GM12878 (cell line): ENCODE measurements at places on chromosomes 5 and 9. TPM values are rescaled to one million over a fixed set of nuclear protein-coding genes. Genes with fewer than 3 reads are reported as not detected.

- no peaks in the 10 kb centered on the region for H3K27me3 ChIP-seq
- peaks cover 13% of the 10 kb centered on the region for H3K36me3 ChIP-seq
These were observed 29.3 kb downstream of the PRRC2B start for GRCh38 chr9:131423171-131423581.

DNA sequence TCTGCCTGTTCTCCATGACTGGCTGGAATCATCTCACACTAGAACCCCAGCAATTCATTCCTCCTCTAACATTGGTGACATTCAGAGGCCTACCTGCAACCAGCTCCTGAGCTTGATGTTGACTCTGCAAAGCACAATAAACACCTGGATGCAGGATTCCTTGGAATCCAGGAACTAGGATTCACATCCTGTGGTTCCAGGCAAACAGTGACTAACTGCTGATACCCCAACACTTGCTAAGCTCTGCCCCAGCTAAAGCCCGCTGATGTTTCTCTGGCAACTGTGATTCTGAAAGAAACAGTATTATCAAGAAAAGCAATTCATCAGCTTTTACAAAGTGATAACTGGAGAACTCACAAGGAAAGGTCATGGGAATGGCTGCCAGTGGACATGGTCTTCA is 29.2 kb downstream of the SUSD1 start:
- no peak overlapping the region for H3K4me3 ChIP-seq
- H3K27me3 ChIP-seq: no peaks in the 10 kb centered on the region
- no peak for DNase-seq
- H3K4me1 ChIP-seq: peaks cover 4% of the 10 kb centered on the region
- no peak overlapping the region for H3K27ac ChIP-seq

GRCh38 chr5:102759289-102759688 is 4.2 kb downstream of the PAM start:
- H3K4me1 ChIP-seq: peaks cover 13% of the 10 kb centered on the region
- no peak for DNase-seq

DNA sequence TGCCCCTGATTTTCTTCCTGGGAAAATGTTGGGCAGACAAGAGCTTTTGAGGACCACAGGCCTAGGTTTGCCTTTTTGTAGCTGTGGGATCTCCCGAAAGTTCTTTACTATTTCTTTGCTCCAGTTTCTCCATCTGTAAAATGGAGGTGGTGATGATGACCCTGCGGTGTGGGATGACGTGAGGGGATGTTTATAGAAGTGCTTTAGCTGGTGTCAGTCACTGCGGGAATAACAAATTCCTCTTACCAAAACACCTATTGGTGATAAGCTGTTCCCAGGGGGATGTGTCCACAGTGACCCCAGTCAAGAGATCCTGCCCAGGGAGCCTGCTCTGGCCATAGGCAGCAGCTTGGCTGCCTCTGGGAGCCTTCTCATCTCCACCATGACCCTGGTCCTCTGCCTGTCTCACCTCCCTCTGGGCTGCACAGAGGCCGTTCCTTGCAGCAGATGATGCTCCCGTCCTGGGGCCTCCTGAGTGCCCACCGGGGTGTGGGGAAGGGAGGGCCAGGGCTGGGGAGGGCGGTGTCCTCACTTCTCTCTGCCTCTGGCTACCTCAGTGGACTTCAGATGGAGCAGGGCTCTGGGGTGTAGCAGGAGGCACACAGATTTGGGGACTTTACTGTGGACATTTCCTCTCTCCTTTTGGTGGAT is 77.2 kb downstream of the COL15A1 start:
- no peaks in the 10 kb centered on the region; the same call in 1 of the 2 replicates for H3K27me3 ChIP-seq
- H3K27ac ChIP-seq: no peak overlapping the region
- no peak for DNase-seq

- DNase-seq: no peak
- no peaks in the 10 kb centered on the region for H3K4me1 ChIP-seq
- H3K27ac ChIP-seq: no peak overlapping the region
- no peaks in the 10 kb centered on the region for H3K36me3 ChIP-seq
- no peaks in the 10 kb centered on the region for H3K27me3 ChIP-seq
- no peak overlapping the region for H3K4me3 ChIP-seq
These were observed 49.3 kb downstream of the SHB start for GRCh38 chr9:38019731-38020130.

Gene PCDHB13
- 0.05 TPM in 1 of 2 replicates, not detected in the other for total RNA-seq

Gene SPINK4
- total RNA-seq: not detected in 2 replicates

GRCh38 chr9:19643875-19644274 is 145.0 kb downstream of the SLC24A2 start:
- H3K27me3 ChIP-seq: no peaks in the 10 kb centered on the region
- no peaks in the 10 kb centered on the region for H3K4me1 ChIP-seq
- no peak for DNase-seq
- H3K27ac ChIP-seq: no peak overlapping the region
- H3K4me3 ChIP-seq: no peak overlapping the region

Gene DPYSL3
- total RNA-seq: 0.77 and 1.4 TPM in 2 replicates

DNA sequence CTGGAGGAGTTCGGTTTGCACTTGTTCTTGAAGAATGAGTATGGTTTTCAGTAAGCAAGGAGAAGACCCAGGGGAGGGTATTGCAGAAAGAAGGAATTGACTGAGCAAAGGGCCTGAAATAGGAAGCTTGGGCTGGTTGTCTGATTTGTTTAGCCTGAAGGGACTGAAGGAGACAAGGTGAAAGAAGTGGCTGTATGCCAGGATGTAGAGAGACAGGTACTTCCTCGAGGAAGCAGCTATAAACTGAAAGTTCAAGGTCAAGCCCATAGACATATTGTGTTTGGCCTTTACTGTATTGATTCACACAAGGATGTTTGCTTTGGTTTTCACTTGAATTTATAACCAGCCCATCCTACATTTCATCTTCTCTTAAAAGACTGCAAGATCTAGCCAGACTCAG is 183.1 kb downstream of the PALM2AKAP2 start:
- H3K4me1 ChIP-seq: peaks cover 27% of the 10 kb centered on the region
- no peak for DNase-seq
- no peaks in the 10 kb centered on the region for H3K36me3 ChIP-seq
- no peaks in the 10 kb centered on the region for H3K27me3 ChIP-seq

DNA sequence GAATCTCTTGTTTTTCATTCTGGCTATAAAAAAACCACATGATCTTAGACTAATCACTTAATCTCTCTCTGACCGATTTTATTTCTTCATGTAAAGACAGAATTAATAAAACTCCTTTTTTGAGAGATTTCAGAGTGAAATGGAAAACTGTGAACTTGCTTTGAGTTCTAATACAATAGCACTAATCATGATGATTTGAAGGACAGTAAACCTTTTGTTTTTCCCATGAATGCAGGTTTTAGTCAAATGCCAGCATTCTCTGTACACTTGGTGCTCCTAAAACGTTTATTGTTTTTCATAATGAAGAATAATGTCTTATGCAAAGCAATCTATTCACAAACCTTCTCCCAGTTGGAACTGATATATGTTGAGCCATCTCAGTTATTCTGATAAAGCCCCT is 86.8 kb downstream of the SLC24A2 start:
- H3K27me3 ChIP-seq: no peaks in the 10 kb centered on the region
- H3K4me1 ChIP-seq: no peaks in the 10 kb centered on the region
- H3K4me3 ChIP-seq: no peak overlapping the region
- H3K27ac ChIP-seq: no peak overlapping the region

GRCh38 chr5:141734501-141735229 is 52.6 kb upstream of the ARAP3 start:
- H3K4me3 ChIP-seq: no peak overlapping the region
- no peaks in the 10 kb centered on the region for H3K36me3 ChIP-seq
- H3K4me1 ChIP-seq: no peaks in the 10 kb centered on the region
- no peaks in the 10 kb centered on the region; the same call in 1 of the 2 replicates for H3K27me3 ChIP-seq
- no peak overlapping the region for H3K27ac ChIP-seq
- DNase-seq: no peak

Gene APBA1
- total RNA-seq: 0.05 TPM in 1 of 2 replicates, not detected in the other

- no peaks in the 10 kb centered on the region for H3K36me3 ChIP-seq
- DNase-seq: no peak
- no peaks in the 10 kb centered on the region for H3K27me3 ChIP-seq
- H3K4me1 ChIP-seq: no peaks in the 10 kb centered on the region
These were observed 219.9 kb downstream of the COX7C start for GRCh38 chr5:86837610-86838009.

- no peak for DNase-seq
- no peaks in the 10 kb centered on the region for H3K36me3 ChIP-seq
- no peaks in the 10 kb centered on the region; the same call in 1 of the 2 replicates for H3K27me3 ChIP-seq
- no peak overlapping the region for H3K27ac ChIP-seq
- no peak overlapping the region for H3K4me3 ChIP-seq
These were observed 698 bp upstream of the LCN2 start for GRCh38 chr9:128148509-128149000.

GRCh38 chr9:78753039-78753438 is 456.1 kb downstream of the PSAT1 start:
- H3K4me1 ChIP-seq: no peaks in the 10 kb centered on the region
- no peak overlapping the region for H3K4me3 ChIP-seq
- H3K27me3 ChIP-seq: no peaks in the 10 kb centered on the region
- no peak for DNase-seq
- no peaks in the 10 kb centered on the region for H3K36me3 ChIP-seq
- no peak overlapping the region for H3K27ac ChIP-seq

DNA sequence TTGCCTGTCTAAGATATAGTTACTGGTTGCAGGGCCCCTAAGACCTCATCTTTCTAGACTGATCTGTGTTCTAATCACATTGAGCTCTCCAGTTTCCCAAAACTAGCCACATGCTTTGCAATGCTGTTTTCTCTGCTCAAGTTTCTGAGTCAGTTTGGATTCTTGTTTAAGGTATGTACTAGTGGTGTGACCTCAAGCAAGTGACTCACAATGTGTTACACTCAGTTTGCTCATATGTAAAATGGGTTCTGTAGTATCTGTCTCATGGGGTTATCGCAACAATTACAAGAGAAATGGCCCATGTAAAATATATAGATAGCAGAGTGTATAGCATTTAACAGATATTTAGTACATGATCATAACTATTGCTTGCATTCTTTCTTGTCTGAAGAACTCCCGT is 153.1 kb upstream of the ELL2 start:
- no peaks in the 10 kb centered on the region for H3K27me3 ChIP-seq
- DNase-seq: no peak
- H3K36me3 ChIP-seq: no peaks in the 10 kb centered on the region
- H3K27ac ChIP-seq: no peak overlapping the region
- H3K4me1 ChIP-seq: no peaks in the 10 kb centered on the region

DNA sequence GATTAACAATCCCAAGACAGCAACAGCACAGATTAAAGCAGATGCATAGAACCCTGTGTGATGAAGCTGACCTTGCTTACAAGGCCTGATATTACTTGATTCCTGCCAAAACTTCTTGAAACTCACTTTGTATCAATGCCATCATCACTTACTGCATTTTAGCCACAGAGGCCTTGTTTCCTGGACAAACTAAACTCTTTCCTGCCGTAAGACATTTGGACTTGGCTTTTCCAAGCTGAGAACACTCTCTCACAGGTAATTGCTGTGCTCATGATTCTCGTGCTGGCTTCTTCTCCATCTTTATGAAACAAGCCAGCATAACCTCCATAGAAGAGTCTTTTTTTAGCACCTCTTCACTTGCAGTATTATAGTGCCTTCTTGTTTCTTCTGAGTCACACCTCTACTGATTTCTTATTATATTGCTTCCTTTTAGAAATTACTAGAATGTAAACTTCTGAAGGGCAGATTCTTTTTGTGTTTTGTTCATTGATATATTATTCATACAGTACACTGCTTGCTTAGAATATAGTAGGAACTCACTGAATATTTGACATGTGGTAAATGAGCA is 456.5 kb upstream of the ZNF608 start:
- H3K36me3 ChIP-seq: no peaks in the 10 kb centered on the region
- no peaks in the 10 kb centered on the region for H3K4me1 ChIP-seq
- no peak for DNase-seq
- H3K27me3 ChIP-seq: no peaks in the 10 kb centered on the region

DNA sequence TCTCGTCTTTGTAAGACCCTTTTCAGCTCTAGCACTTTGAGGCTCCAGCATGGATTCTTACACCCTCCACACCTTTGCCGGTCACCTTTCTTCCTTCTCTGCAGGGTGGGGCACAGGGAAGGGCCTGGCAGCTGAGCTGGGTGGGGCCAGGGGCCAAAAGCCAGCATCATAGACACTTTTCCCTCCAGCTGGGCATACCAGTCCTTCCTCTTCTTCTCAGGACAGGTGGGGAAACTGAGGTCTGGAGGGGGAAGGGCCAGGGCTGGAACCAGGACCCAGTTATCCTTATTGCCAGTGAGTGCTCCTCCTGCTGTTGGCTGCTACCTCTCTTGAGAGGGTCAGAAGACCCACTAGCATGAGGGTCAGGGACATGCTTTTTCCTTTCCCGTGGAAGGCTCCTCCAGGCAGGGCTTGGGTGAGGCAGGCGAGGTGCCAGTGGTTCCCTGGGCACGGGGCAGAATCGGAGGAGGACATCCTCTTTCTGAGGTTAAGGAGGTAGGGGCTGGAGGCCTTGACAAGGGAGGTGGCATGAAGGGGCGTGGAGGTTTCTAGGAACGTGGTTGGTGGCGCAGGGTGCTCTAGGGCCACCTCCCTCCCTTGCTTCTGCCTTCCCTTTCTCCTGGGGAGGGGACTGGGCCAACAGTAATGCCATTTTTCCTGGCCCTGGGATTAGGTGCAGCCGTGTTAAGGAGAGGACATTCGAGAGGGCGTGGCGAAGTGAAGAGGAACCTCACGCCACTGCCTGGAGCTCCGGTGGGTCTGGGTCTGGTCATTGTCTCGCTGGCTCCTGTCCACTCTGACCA is at the start of gene NDST1:
NDST1 (plus strand) TSS at position 658 of the 803 bp plus-strand sequence. CDS start 13,124 bp downstream, outside the sequence.
- peaks cover 6% of the 10 kb centered on the region for H3K36me3 ChIP-seq
- no peak for DNase-seq
- no peaks in the 10 kb centered on the region for H3K4me1 ChIP-seq
